ENCODE measurements at places on chromosomes 2 and 18.
A peak's percentile ranks its signal among the peaks of the same experiment; 100 is the strongest.

GRCh38 chr18:58863539-58864145, 1.0 kb upstream of the ZNF532 start:
- peak; percentile 18 for DNase-seq

GRCh38 chr2:80112790-80113189, 191.8 kb downstream of the LRRTM1 start:
- DNase-seq = no peak

- DNase-seq = no peak
These were observed 400.3 kb downstream of the MTX2 start for GRCh38 chr2:176669398-176670174.

DNA sequence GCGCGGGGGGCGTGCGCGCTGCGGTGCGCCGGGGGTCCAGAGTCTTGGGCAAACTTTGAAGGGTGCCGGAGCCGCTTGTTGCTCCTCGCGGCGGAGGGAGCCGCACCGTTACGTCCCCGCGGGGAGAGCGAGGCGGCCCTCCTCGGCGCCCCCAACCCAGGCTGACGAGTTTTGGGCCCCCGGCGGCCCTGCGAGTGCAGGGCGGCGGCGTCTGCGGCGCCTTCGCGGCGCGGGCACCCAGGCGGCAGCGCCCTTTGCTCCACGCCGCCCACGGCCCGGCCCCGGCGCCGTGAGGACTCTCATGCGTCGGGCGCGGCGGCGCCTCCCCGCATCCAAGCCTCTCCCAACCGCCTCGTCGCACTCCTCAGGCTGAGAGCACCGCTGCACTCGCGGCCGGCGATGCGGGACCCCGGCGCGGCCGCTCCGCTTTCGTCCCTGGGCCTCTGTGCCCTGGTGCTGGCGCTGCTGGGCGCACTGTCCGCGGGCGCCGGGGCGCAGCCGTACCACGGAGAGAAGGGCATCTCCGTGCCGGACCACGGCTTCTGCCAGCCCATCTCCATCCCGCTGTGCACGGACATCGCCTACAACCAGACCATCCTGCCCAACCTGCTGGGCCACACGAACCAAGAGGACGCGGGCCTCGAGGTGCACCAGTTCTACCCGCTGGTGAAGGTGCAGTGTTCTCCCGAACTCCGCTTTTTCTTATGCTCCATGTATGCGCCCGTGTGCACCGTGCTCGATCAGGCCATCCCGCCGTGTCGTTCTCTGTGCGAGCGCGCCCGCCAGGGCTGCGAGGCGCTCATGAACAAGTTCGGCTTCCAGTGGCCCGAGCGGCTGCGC, 814 bp downstream of the FZD7 start:
- peak; percentile 23 for DNase-seq

DNA sequence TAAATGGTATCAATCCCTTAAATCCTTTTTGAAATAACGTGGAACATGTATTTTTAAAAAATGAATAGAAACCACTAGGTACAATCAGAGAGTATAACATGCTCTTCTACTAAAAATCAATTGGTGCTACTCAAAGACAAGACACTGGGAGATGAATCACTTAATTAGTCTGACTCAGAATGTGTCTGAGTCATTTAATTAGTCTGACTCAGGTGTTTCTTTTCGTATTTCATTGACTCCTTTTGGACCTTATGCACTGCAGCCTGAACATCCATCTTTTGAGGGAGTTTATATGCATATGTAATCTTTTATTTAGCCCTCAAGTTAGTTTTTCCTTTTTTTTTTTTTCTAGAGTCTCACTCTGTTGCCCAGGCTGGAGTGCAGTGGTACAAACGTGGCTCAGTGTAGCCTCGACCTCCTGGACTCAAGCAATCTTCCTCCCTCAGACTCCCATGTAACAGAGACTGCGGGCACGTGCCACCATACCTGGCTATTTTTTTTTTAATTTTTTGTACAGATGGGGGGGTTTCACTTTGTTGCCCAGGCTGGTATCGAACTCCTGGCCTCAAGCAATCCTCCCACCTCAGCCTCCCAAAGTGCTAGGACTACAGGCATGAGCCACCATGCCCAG, 26.5 kb downstream of the PPP4R3B start:
- DNase-seq = no peak

- DNase-seq = no peak
These were observed 109.9 kb downstream of the SLC4A3 start for GRCh38 chr2:219737270-219737691.

GRCh38 chr2:53813151-53813550, 26.3 kb downstream of the ERLEC1 start:
- DNase-seq = no peak

DNA sequence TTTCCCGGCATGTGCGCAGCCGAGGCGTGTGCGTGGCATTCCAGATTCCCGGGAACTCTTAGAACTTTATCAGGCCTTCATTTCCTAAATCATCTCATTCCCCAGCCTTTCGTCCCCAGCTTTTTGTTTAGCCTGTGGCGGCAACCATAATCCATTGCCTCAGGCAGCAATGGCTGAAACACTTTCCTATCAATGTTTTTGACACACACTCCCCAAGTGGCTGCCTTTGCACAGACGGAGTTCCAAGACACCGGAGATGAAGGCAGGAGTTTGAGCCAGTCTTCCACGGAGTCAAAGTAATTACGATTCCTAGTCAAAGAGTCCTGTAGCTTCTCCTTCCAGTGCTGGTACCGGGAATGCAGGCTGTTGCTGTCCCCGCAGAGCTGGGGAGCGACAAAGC, 64.8 kb downstream of the KCNG2 start:
- DNase-seq = no peak

GRCh38 chr2:38462121-38462661, 85.1 kb upstream of the ATL2 start:
- DNase-seq = peak; percentile 31

DNA sequence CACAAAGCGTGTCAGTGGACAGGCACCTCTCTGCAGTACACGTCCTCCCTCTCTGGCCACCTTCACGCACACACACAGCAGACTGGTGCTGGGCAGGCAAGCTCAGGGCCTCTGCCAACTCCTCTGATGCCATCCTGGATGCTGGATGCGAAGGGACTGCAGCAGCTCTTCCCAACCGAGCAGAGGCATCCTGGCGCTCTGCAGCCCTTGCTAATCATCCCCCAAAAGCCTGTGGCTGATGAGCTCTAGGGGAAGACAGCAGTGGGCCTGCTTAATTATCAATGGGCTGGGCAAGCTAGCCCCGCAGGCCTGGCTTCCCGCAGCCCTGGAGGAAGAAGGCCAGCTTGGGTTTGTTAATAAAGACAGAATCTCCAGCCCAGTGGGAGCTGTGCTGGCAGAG, 71.3 kb upstream of the TEX51 start:
- DNase-seq = no peak

DNA sequence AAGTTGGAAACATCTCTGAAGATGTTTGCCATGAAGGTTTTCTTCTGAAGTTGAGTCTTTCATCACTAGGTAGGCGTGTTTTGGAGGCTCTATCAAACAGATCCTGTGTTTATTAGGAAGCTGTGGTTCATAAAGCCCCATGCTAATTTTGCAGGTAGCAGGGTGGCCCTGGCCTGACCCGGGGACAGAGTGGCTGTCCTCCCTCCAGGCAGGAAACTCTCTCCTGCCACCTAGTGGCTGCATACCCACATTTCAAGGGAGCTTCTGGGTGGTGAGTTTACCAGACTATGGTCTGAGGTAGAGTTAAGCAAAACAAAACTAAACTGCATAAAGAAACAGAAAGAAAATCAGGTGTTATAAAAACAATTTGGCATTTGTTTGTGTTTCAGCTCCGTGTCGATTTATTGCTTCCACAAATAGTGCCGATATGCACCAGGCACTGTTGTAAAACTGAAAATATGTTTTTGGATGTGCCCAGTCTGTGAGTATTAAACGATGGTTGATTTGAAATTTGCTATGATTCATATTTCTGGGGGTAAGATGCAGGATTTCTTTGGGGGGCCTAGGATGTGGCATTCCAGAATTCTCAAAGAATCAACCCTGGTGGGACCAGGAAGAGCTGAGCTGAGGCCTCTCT, 26.0 kb upstream of the IL37 start:
- peak; percentile 33 for DNase-seq

DNA sequence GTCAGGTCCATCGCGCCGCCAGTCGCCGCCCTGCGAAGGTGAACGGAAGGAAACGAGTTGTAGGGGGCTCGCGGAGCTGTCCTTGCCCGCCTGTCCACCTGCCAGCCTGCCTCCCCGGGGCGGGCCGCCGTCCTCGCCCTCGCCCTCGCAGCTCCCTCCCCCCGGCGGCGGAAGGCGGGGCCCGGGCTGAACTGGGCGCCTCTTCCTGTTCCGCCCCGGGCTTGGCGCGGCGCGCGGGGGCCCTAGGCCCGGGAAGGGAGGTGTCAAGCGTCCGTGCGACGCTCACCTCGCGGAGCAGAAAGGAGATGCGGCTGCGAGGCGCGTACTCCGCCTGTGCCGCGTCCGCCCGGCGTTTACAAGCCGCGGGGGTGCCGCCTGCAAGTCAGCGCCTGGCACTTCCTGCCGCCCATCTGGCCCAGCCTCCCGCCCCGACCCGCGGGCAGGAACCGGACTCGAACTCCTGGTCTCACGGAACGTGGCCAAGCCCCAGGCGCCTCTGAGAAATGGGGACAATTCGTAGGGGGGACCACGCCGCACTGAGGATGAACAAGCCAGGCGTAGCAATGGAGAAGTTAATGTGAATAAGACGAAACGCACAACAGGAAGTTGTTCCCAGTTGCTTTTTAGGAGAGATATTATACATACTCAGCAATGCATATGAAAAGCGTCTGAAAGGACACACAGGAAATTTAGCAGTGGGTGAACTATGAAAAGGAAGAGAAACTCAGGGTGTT, at the start of gene CNPPD1:
TSS of gene CNPPD1 (minus strand) at position 108 of the 734 bp plus-strand sequence. CDS start at position 11, 97 bp downstream.
- peak; percentile 71 for DNase-seq

GRCh38 chr2:8606649-8607550, 75.0 kb upstream of the ID2 start:
- DNase-seq = no peak

DNA sequence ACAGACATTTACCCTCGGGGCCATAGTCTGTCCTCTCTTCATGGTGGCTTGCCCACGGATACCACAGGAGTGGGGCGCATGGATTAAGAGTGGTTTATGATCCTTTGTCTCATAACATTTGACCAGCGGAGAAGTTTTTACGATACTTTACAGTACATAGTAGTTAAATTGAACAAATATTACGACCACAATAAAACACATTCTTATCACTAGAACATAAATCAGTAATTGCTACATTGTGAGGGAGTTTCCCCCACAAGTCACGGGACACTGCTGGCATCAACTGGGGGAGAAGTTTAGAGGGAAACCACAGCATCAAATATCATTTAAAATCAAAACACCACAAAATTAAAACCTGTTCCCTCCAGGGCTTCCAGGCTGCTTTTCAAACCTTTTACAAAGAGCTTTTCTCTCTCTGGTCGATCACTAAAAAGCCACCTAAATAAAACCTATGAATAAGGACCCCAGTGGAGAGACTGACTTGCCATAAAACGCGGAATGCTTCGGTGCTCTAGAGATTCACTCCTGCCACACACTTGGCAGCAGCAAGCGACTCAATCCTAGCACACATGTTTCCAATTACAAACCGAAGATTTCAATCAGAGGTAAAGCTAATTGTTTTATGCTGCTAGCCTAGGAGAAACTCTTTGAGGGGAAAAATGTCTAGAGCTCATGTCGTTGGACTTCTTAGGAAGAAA, 173.7 kb upstream of the HNRNPA3 start:
- no peak for DNase-seq

GRCh38 chr18:80200932-80201672, 46.2 kb downstream of the PARD6G start:
- no peak for DNase-seq

- DNase-seq = no peak
These were observed 22.7 kb upstream of the SPR start for GRCh38 chr2:72864500-72864899.

DNA sequence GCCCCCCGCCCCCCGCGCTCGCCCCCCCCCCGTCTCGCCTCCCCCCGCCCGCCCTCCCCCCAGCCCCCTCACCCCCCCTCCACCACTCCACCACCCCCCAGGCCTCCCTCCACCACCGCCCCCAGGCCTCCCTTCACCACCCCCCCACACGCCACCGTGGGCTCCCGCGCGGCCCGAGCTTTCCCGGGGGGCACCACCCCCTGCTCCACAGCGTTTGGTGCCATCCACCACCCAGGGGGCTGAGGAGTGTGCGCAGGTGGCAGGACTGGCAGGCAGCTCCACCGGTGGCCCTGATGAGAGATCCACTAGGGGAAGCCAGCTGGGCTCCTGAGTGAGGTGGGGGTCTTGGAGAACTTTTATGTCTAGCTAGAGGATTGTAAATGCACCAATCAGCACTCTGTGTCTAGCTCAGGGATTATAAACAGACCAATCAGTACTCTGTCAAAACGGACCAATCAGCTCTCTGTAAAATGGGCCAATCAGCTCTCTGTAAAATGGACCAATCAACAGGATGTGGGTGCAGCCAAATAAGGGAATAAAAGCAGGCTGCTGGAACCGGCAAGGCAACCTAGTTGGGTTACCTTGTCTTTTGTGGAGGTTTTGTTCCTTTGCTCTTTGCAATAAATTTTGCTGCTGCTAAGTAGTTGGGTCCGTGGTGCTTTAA, 43.0 kb upstream of the ITSN2 start:
- DNase-seq = no peak
